CD4-positive, alpha-beta T cell treated with Interleukin-17A for 4 hours (primary cell): ENCODE measurements at places on chromosomes 3 and 15.
A peak's percentile ranks its signal among the peaks of the same experiment; 100 is the strongest.

- DNase-seq: no peak
Observed at GRCh38 chr15:63211549-63211948, 22.1 kb downstream of the RAB8B start.

DNA sequence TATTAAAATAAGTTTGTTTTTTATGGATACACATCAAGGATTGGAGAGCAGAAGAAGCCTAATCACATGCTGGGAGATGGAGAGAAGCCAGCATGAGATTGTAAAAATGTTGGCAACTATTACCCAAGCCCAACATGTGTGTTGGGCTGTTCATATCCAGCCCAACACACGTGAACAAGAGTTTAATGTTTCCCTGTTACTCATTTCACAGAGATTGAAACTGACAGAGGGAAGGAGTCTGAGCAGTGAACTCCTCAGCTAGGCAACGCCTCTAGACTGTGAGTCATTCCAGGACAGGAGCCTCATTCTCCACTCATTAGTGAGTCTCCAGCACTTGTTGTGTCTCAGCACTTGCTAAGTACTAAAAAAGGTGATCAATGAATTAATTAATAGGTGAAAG is 43.2 kb upstream of the CMSS1 start:
- DNase-seq: no peak

DNA sequence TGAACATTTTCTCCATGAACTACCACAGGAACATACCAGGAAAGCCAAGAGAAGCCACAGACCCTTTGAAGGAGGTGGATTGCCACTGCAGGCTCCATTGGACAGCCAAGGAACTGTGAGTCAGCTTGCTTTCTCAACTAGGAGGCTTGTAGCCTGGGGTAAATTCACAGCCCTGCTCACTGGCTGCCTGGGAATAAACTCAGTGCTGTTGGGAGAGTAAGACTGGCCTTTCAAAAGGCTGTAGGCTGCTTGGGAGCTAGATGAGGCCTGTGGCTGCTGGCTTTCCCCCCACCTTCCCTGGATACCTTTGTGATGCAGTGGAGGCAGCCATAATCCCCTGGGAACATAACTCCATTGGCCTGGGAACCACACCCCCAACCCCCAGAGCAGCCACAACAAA is 223.5 kb upstream of the RBMS3 start:
- no peak for DNase-seq

DNA sequence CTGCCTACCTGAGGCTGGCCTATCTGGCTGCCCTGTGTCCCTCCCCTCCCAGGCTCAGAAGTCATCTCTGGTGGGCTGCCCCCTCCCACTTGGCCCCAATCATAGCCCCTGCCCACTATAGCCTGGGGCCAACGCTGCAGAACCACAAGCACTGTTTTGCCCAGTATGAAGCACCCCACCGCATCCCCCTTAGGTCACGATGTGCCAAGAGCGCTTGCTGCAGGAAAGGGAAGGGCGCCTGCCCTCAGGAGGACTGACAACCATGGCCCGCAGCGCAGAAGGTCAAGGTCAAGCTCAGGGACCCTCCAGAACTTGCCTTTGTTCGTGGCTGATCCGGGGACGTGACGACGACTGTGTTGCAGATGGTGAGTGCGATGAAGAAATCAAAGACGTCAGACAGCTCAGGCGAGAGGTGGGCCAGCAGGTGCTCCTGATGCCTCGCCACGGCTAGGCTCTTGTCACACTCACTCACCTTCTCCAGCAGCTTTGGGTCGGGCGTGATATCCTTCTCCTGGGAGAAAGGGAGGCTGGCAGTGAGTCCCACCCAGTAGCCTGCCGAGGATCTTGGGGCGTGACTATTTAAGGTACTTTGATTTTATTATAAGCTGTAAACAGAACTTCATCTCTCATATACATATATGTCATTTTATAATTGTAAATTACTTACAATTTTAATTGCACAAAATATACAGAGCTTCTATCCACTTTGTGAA is 146.6 kb downstream of the ATP10A start:
- DNase-seq: no peak

GRCh38 chr15:70533931-70534742 is 229.2 kb downstream of the UACA start:
- DNase-seq: no peak

DNA sequence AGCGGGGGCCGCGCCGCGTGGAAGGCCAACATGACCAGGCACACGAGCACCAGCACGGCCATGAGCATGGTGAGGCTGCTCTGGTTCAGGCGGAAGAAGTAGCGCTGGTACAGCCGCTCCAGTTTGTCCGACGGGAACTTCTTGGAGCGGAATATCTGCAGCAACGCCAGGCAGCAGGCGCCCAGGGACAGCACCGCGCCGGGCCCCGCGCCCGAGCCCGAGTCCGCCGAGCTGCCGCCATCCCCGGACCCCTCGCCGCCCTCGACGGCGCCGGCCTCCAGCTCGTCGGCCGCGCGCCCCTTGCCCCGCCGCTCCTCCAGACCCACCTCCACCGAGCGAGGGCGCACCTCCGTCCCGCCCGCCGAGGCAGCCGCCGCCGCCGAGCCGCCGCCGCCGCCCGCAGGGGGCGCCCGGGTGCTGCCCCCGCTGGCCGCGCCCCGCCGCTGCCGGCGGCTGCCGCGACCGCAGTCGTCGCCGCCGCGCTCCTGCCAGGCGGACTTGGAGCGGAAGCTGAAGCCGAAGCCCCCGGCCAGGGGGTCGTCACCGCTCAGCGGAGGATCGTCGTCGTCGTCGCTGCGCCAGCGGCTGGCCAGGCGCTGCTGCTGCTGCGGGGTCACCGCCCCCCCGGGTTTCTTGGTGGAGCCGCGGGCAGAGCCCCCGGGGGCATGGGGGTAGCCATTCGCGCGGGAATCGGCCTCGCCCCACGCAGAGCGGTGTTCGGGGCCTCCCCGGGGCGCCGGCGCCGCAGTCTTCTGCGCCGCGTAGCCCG is 957 bp downstream of the ADCY5 start:
- peak; percentile 37 for DNase-seq

- DNase-seq: no peak
Observed at GRCh38 chr3:193813501-193813830, 220.5 kb downstream of the OPA1 start.

DNA sequence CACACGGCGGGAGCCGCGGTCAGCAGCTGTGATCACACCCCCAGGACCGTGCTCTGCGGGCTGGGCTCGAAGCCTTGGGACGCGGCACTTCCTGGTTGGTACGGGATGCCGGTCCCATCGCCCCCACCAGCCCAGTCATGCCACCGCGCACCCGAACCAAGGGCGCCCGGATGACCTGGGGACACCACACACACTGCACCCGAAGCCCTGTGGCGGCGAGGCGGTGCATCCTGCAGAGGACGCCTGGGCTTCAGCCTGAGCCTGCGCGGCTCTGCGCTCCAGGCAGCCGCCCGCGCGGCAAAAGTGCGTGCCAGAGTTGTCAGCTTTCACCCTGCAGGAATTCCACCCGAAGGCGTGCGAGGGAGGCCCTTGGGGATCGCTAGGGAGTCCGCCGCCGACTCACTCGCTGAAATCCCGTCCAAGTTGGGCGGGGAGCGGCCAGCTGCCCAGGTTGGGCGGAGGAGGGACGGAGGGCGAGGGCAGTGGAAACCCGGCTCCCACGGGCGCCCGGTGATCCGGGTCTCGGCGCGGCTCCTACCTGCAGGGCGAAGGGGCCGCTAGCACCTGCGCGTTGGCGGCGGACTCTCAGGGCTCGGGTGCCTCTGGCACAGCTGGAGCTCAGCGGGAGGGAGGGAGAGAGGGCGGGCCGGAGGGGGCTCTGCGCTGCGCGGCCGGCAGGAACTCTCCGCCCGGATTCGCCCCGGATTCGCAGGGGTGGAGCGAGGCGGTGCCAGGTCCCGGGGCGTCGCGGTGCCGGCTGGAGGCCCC is at the start of gene PLD1:
TSS of gene PLD1 (minus strand) at position 623 of the 768 bp plus-strand sequence. CDS start 72,432 bp downstream, outside the sequence.
- DNase-seq: peak; percentile 43

DNA sequence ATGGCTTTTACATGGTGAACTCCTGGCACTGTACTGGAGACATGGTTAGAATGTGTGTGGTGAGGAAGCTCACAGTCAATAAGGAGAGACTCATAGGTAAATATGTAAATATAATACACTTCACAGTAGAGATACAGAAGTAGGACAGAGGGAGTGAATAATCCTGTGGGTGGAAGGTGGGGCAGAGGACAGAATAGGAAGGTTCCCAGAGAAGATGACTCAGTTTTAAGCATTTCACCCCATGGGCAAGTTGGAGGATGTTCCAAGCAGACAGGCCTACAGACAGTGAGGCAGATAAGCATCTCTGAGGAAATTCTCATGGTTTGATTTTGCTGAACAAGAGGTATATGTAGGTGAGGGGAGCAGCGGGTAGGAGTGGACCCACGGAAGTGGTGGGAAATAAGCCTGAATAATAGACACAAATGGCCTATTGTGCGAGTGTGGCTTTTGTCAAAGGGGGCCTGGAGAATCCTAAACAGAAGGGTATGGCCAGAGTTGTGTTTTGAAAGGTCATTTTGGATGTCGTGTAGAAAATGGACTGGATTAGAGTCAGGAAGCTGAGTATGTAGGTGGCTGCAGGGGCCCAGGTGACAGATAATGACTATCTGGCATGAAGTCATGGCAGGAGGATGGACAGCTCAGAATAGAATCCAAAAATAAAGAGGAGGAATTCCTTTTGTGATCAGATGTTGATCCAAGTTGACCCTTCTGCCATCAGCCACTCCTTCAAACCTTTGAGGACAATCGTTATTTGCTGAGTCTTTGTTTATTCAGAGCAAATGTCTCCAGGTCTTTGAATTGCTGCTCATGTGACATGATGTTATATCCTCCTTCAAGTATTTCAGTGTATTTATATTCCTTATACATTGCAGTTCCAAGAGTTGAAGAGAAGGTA is 97.3 kb upstream of the THRB start:
- DNase-seq: no peak

GRCh38 chr3:22366781-22367180 is 615.8 kb upstream of the ZNF385D start:
- no peak for DNase-seq

DNA sequence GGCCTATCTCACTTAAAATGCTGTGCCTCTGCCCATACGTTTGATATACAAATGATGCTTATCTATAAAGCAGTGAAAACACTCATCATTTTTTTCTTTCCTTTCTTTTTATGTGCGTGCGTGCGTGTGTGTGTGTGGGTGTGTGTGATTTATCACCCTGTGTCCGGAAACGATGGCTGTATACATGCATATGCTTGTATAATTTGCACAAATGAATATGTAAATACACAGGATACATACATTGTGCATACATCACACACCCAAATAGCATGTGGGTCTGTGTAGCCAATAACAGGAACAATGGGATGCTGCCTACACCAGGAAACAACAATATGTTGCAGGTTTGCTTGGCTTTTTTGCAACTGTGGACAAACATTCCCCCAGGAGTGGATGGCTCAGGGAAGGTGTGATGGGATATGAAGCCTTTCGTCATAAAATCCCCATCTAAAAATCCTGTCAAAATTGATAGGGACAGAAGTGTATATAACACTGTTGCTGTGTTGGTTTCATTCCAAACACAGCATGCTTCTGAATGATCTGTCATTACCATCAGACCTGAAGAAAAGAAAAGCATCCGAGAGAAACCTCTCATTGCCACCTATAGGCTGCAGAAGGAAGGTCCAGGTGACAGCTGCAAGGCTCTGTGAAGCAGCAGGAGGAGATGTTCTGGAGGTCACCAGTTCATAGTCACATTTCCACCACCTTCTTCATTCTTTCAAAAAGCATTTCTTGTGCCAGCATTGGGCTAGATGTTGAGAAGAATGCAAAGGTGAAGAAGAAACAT is 503.9 kb upstream of the NR2F2 start:
- DNase-seq: no peak

DNA sequence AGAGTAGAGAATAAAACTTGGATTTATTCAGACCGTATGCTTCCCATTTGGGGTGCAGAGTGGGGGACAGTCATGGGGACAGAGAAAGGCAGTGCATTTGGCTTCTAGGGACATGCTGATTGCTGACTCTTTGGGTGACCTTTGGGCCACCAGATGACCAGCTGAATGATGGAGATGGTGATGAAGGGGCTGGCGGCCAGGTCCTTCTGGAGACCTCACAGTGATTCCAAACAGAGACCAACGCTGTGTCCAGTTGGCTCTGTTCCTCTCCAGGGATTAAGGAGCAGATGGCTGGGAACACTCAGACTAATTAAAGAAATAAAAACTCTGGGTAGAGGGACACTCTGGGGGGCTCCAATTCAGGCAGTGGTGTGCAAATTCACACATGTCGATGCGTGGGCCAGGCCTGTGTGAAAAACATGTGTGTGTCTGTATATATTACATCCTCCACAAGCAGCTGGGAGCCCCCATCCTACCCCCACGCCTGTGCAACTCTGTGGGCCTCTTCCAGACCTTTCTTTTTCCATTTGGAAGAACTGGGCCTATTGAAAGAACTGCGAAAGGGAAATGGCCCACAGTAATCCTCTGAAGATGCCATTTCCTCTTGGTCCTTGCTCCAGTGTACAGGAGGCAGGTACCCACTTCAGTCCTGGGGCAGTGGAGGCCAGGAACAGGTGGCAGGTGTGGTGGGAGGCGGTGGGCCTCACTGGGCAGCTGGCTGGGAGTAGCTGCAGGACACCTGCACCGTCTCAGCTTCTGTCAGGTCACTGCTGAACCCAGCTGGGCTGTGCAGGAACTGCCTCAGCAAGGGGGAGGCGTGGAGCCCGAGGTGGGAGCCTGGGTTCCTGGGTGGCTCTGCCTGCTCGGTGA is 8.9 kb downstream of the XIRP1 start:
- no peak for DNase-seq

DNA sequence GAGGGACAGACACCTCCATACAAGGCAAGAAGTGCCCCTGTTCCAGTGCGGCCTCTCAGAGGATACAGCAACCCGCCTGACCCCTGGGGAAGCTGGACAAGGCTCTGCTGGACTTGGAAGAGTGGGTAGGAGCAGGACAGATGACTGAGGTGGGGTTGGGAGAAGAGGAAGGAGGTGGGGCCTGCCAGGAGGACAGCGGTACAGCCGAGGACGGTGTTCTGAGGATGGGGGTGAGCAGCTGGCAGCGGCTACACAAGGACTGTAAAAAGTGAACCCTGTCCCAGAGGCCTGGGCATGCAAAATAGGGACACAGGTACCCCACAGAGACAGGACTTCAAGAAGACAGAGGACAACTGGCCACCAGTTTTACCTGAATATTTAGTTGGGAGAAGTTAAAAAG is 23.5 kb upstream of the ELP6 start:
- DNase-seq: no peak

DNA sequence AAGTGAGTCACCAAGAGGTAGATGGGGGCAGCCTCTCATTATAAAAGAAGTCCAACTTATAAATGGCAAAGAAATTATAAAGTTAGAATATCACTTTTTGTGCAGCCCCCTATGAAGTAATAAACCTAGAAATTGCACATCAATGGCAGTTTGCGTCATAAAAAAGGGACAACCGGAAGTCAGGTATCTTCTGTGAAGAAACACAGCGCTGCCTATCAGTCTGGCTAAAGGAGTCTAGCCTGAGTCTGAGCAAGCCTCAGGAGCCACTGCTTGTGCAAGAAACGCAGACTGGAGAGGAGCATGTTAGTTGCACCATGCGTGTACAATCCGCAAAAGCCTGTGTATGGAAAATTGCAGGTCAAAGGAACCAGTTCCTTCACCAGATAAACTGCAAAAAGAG is 178.4 kb downstream of the ARRDC4 start:
- DNase-seq: no peak
